SW480 (cell line): ENCODE measurements at places on chromosomes 5 and 9.

GRCh38 chr5:82416512-82416911 is 138.4 kb upstream of the RPS23 start:
- no peak for DNase-seq

GRCh38 chr5:176570044-176570443 is 20.9 kb downstream of the CDHR2 start:
- no peak for DNase-seq

- DNase-seq, result no peak
Measured at GRCh38 chr9:117101008-117101407, 313.8 kb downstream of the ASTN2 start.

DNA sequence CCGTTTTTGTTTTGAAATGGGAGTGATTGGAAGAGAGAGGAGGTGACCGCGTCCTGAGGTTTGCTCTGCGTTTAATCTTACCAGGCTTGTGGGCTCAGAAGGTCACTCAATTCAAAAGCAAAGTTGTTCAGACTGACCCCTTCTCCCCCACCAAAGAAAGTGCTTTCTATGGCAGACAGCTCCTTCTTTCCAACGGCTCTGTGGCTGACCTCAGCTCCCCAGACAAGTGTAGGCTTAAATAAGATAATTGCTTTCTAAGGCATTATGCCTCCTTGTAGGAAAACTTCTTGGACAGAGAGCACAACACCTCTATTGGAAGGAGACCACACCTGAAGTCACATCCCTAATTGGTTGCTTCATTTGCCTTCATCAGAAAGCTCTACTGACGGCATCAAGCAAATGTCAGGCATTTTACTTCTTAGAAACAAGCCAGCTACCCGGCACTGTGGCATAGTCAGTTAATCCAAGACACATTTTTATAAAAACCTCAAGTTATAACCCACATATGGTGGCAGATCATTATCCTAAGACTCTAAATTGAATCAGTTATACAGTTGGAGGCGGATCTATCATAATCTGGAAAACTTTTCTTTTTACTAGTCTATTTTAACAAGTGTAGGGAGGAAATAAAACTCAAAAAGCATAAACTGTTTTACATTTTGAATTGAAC is 94.9 kb downstream of the TMEM174 start:
- DNase-seq, result no peak

DNA sequence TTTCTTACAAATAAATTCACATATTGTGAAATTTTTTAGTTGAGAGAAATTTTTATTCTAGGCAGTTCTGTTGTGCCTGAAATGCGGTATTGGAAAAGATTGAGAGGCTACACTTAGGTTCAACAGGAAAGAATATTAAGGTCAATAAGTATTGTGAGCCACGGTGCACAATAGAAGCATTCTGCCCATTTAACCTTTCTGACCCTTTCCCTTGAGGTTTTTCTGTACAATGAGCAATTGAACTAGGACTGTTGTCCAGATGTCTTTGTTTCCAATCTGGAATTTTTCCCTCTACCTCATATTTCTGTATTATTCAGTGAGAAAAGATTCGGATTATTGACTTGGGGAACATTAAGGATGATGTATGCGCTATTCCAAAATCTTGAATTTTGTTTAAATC is 205.2 kb downstream of the NR3C1 start:
- DNase-seq, result no peak

DNA sequence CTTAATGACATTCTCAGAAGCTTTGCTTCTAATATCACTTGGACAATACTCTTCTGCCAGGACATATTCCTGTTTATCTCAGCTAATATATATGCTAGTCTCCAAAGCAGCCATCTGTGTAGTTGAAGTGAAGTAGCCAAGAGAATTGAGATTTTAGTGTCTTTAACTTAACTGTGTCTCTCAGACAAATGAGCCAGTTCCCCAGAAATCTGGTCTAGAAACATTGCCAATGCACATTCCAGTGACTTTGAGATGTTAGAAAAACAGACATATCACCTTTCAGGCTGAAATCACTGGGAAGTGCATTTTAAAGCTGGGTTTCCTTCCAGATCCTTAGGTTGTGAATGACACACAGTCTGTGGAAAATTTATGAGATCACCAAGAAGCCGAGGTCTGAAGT is 114.6 kb downstream of the MTX3 start:
- no peak for DNase-seq

GRCh38 chr5:3359642-3360041 is 236.0 kb upstream of the IRX1 start:
- no peak for DNase-seq

- DNase-seq, result peak; percentile 69
Measured at GRCh38 chr9:95105519-95106287, 211.8 kb downstream of the FANCC start.

DNA sequence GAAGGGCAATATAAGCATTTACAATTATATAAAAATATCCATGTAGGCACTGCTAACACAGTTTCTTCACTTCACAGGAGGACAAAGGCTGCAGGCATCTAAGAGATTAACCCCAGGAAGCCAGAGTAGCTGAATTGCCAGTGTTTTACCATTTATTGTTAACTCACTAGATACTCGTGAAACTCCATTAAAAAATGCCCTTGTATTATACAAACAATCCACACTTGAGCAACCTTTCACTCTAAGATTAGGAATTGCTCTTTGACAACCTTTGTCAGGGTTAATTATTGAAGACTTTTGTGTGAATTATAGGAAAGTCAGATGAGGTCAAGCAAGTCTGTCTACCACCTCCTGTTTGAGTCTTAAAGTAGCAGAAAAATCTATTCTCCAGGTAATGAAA is 317.8 kb downstream of the ADGRV1 start:
- no peak for DNase-seq

DNA sequence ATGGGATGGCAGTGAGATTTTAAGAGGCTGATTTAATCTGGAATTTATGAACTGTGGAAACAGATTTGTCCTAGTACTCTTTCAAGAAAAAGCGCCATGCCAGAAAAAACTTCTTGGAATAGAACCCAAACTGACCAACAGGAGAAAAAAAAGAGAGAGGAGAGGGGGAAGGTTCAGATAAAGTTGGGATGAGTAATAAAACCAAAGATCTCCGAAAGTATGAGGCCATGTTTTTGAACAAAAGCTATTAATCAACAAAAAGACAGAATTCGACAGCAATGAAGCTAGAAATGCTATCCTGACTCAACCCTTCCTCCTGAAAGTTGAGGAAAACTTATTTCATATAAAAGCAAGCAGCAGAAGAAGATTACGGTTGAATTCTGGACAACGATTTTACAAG is 135.5 kb downstream of the CEMIP2 start:
- DNase-seq, result no peak

- DNase-seq, result peak; percentile 73
Measured at GRCh38 chr9:94065535-94065961, 18.7 kb upstream of the PTPDC1 start.

DNA sequence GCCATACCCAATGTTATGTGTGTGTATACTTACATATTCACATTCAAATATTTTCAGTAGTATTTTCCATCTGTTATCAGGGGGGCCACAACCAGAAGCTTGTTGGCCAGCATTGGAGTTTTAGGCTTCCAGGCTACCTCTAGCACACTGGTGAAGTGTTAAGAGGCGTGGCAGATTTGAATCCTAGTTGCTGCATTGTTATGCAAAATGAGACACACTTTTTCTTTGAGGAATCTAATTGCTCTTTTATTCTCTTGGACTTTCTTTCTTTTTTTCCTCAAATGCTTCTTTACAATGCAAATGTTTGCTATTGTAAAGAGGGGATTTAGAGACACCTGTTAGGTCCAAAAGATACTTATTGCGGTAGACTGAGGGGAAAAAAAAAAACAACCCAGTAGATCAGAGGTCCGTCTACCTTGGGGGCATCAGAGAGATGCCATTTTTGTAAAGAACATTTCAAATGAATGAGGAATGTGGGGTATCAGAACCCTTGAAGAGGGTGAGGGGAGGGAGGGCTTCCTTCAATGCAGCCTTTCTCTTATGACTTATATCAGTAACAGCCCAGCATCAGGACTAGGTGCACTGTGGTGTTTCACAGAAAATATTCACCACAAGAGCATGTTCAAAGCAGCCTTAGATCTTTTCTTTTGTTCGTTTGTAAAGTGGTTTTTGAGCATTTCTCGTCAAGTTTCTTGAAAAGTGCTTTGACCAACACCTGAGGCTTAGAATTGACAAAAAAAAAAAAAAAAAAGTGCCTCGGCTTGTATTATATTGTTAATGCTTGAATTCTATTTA is 3.8 kb downstream of the SMARCA2 start:
- DNase-seq, result no peak

DNA sequence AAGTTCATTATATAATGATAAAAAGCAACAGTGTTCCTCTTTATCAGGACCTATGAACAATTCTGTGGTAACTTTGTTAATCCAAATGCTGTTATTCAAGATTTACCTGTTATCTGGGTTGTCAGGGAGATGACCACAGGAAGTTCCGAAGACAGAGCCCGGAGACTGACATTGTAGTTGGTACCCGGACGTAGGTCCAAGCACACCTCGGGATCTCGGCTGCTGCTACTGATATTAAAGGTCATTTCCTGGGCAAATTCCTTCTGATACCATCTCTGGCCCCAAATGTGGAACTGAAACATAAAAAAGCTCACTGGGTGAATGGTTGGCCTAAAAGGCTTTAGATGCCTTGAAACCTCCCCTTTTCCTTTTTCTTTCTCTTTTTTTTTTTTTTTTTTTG is 96.7 kb downstream of the SUSD1 start:
- DNase-seq, result no peak

DNA sequence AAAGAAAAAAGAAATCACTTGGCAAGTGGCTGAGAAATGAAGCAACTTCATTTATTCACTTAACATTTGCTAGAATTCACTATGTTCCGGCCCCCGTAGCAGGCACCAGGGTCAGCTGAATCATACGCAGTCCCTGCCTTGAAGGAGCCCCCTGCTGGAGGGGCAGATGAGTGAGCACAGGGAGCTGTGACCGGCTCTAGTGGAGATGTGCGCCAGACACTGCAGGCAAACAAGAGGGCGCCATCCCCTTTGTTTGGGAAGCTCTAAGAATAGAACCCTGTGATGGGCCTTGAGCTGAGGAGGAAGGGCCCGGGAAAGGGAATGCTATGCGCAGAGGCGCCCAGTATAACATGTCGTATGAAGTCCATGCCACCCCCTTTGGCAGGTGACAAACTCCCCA is 20.2 kb upstream of the RPL26L1 start:
- peak; percentile 38 for DNase-seq

GRCh38 chr5:4553978-4554377 is 586.2 kb upstream of the ADAMTS16 start:
- DNase-seq, result no peak

DNA sequence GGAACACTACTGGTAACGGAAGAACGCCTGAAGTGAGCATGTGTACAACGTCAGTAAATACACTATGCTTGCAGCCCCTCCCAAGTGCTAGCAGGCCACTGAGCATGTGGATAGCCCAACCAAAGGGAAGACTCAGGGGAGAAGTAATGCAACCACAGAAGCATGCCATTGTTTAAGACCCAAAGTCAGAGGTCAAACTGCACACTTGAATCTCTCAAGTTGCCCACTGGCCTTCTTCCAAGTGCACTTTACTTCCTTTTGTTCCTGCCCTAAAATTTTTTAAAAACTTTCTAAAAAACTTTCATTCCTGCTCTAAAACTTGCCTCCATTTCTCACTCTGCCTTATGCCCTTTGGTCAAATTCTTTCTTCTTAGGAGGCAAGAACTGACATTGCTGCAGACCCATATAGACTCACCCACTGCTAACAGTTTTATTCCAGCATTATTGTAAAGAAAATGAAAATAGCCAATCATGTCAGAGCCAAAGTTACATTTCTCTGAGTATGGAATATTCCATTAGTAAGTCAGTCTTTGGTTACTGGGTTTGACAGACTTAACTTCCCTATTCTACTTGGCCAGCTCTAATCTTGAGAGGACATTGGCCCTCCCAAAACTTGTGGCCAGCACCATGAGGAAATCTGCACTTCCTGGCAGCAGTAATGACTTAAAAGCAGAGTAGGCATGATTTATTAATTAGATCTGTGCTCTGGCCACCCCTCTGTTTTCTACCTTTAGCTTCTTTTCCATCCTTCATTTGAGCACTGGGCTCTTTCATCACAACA is 76.9 kb downstream of the TSSK1B start:
- no peak for DNase-seq

DNA sequence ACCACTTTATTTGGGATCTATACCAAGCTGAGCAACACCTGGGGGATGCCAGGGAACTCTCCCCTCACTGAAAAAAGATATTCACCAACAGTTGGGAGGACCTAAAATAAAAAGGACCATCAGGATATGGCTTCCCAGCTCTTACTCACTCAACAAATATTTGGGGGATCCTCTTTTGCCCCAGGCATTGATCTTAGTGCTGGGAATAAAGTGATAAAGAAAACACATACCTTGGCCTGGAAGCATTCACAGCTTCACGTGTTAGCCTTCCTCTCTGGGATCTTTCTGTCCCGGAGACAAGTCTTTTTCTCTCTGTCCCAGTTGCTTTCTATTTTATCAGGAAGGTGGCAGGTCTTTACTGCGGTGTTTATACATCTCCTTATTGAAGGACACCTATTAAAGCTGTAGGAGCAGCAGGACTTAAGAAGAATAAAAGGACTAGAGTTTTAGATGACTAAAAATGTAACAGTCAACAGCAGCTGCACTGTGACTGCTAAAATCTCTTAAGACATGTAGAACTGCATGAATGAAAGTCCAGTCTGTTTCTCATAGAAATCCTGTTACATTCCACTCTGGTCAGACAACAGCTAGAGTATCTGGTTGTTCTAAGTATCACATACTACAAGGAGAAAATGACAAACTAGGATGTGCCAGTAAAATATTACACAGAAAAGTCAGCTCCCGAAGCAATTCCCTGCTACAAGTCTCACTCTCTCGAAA is 90.0 kb upstream of the ITGA2 start:
- no peak for DNase-seq

DNA sequence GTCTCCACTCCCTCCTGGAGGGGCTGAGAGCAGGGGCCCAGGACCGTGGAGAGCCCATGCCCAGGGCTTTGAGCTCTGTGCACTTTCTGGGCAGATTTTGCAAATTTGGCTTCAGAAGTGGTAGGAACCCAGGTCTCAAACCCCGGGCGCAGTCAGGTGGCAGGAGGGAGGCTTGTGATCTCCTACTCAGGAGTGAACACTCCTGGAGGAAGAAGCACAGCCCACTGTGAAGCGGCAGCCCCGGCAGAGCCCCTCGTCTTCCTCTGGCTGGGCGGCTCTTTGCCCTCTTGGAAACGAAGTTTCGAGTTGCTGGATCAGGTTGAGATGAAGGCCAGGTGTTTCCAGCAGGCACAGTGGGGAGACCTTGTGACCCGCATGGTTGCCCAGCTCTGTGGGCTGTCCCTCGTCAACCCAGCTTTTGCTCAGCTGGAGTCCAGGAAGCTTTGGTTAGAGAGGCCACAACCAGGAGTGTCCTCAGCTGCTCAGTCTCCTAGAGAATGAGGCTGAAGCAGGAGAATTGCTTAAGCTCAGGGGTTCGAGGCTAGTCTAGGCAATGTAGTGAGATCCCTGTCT is 48.5 kb downstream of the WNK2 start:
- DNase-seq, result no peak

GRCh38 chr5:150101023-150101422 is 14.7 kb upstream of the CSF1R start:
- DNase-seq, result peak; percentile 18
